ENCODE measurements at places on chromosomes 7 and 10.

DNA sequence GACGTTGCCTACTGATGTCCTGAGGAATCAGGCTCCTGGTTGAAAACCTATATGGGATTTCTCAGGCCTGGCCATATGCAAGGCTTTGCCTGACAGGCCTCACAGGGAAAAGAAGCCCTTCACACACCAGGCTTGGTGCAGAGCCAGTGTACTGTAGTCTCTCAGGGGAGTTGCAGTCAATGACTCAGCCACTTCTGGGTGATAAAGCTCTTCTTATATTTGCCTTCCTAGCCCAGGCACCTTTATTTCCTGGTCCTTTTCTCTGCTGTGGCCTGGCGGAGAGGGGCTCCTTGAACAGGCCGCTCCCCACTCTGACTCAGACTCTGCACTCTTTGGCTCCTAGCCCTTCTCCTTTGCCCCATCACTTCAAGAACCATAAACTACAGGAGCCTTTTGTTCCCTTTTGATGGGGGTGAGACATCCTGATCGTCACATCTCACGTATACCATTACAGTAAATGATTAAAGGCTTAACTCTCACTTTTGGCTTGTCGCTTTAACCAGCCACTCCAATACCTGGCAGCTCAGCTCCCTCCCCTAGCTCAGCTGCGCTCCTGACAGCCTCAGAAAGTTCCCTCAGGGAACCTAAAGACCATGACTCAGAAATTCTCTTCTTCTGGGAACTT is 33.5 kb downstream of the DPY19L1 start:
- DNase-seq: no peak

DNA sequence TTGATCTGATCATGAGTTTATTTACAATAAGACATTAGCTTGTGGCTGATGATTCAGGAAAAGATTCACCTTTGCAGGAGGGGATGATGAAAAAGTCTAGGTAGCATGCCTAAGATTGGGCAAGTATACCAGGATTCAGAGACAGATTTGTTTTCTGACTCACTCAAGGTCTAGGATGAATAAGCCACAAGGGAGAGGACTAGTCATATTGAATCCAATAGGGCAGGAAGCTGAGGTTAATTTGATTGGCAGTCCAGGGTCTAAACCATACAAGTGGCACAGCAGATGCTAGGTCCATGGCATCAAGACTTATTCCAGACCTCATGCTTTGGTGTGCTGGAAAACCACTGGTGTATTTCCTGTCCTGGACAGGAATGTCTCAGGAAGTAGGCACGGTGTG is 1133.4 kb downstream of the XPNPEP1 start:
- DNase-seq: no peak

DNA sequence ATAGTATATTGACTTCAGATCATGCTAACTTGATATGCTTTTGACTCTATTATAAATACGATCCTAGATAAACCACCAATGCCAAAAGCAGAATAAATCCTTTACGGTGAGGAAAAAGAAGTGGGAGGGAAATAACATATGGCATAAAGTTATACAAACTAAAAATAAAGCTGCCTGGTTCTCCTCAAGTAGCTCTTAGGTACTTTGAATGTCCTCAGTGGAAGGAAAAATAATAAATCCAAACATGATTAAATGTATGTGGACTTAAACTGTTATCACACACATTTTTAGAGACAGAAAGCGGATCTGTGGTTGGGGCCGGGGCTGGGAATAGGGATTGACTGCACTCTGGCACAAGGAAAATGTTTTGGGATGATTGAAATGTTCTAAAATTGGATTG is 23.6 kb downstream of the EEPD1 start:
- DNase-seq: no peak

DNA sequence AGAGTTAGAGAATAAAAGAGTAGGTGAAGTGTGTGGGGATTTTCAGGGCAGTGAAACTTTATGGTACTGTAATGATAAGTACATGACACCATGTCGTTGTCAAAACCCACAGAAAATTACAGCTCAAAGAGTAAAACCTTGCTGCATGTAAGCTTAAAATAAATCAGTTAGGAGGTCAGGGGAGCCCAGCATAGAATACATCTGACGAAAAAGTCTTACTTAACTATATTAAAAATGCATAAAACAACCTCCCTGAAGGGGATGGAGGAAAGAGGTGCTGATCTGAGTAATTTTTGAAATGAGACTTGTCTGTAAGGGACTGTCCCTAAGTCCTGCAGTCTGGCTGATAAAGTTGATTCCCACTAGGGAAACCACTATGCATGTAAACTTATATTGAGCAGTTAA is 49.8 kb upstream of the AKR1E2 start:
- no peak for DNase-seq

DNA sequence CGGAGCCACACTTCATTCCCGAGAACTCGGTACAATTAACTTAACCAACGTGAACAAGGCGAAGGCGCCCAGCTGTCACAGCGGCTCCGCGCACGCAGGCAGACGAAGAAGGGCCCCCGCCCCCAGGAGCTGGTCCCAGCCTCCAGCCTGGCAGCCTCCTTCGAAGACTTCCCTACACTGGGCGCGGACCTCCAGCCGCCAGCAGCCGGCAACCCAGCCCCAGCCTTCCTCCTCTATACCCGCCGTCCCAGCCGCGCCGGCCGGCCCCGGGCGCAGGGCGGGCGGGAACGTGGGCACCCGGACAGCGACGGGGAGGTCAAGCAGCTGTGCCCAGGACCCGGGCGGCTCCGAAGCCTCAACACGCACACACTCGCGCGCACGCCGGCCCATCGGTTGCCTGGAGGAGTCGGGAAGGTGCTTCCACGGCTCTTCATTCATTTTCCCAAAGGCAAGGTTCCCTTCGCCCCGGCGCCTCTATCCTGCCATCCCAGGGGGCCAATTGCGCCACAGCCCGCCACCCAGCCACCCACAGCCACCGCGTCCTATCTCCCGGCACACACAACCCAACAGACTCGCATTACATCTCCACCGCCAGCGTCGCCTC is 1.6 kb downstream of the CHST15 start:
- DNase-seq: no peak

DNA sequence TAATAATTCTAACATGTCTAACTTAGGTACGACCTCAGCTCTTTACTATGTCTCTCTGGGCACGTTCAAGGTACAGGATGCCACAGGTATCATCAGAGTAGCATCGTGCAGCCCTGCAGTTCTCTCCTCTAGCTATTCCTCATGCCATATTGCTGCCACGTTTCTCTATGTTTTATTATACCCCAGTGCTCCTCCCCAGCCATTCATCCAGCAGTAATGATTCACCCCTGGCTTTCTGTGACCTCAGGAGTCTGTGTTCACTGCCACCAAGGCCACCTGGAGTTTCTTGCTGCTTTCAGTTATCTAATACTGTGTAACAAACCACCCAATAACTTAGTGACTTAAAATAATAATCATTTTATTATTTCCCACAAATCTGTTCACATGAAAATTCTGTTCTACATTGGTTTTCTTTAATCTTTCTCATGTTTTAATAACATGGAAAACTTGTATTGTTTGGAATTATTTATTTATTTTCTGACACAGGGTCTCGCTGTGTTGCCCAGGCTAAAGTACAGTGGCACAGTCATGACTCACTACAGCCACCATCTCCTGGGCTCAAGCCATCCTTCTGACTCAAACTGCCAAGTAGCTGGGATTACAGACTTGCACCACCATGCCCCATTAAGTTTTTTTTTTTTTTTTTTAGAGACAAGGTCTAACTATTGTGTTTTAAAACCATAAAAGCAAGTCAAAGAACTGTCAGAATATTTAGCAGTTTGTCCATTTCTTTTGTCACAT is 21.8 kb downstream of the REEP3 start:
- no peak for DNase-seq

DNA sequence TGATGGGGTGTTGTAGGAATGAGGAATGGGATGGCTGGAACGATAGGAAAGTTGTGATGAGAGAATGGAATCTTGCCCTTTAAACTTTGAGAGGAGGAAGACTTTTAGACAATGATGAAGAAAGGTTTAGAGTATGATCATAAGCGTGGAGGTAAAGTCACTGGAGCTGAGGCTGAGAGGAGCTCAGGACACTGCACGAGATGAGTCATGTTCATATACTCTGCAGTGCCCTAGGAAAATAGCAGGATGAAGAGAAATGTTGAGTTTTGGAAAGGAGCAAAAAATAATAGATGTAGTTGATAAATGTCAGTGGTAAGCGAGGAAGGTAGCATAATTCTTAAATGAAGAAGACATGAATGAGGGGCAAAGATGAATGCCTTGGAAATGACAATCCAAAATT is 28.3 kb upstream of the CUL1 start:
- no peak for DNase-seq

GRCh38 chr10:21811245-21811585 is 192.3 kb downstream of the DNAJC1 start:
- no peak for DNase-seq

- no peak for DNase-seq
Measured at GRCh38 chr10:107809889-107810288, 645.4 kb upstream of the SORCS1 start.

GRCh38 chr7:30281263-30281662 is 3.1 kb upstream of the ZNRF2 start:
- no peak for DNase-seq

DNA sequence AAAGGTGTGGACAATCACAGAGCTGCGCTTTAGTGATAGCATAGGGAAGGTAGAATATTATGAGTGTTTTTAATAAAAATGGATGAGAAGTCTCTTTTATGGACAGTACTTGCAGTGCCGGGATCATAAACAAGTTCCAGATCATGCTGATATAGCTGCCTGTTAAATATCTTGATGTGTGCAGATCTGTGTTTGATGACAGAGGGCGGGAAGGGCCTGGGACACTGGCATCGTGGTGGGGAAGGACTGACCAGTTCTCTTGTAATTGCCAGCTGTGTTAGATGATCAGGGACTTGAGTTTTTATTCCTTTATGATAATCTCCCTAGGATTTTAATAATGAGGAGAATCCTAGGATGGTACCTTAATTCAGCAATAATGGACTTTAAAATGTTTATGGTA is 14.6 kb downstream of the SND1 start:
- no peak for DNase-seq

GRCh38 chr7:35519971-35520809 is 174.7 kb downstream of the HERPUD2 start:
- peak; percentile 31 for DNase-seq

DNA sequence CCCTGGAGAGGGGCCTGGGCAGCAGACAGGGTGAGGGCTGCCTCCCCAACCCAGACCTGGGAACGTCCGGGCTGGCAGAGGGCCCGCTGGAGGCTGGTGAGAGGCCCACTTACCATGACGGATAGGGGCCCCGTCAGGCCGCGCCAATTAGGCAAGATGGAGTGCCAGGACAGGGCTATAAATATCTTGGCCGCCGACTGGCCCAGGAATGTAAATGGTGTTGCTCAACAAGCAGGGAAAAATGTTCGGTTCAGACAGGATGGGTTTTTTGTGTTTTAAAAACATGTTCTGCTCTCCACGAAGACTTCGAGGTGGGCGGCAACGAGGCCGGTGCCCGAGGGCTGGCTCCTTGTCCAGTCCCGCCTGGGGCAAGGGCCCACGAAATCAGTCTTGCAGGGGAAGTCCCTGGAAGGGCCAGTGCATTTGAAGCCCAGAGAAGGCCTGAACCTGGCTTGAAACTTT is 35.8 kb upstream of the ELN start:
- no peak for DNase-seq

Data from T-cell (primary cell).